Muscle of arm (tissue), 14 donors: ENCODE measurements at places on chromosomes 12 and 14.

- no peak for DNase-seq
Observed at GRCh38 chr14:74988993-74989392, 13.7 kb upstream of the EIF2B2 start.

DNA sequence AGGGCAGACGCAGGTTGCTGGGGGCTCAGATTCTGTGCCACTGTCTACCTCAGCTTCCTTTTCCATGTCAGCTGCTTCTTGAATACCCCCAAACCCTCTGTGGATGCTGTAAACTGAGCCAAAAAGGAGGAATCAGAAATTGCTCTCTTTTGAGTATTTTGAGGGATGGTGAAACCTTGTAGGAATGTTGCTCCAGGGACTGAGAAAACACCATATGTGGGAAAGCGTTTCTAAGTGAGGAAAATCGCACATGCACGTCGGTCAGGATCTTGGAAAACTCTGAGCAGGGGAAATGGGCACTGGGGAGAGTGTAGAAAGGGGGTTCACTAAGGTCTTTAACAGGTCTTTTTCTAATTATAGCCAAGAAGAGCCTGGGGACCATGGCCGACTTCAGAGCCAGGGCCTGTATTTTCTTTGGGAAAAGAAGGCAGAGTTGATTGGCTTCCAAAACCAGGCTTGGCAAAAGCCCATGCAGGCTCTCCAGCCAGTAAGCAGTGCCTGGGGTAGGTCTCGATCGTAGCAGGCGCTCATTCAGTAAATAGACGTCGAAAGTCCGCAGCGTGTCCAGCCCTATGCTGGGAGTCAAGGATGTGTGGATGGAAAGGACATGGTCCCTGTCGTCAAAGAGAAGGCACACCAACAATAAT lies 58.0 kb downstream of the NTF3 start:
- DNase-seq, result peak; percentile 12

DNA sequence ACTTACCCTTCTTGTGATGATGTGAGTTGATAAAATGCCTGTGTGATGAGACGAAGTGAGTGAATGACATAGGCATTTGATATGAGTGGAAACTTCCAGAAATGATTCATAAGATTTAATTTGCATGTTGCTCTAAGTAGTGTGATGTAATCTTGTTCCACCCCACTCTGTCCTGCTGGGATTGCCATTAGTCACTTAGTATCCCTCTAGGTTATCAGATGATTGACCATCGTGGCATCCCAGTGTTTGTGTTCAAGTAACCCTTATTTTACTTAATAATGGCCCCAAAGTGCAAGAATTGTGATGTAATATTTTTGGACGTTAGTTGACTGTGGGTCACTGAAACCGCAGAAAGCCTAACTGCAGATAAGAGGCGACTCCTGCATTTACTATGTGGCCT lies 214.4 kb upstream of the DIO2 start:
- no peak for DNase-seq

- no peak for DNase-seq
Observed at GRCh38 chr12:1872001-1872400, 46.5 kb downstream of the CACNA2D4 start.

DNA sequence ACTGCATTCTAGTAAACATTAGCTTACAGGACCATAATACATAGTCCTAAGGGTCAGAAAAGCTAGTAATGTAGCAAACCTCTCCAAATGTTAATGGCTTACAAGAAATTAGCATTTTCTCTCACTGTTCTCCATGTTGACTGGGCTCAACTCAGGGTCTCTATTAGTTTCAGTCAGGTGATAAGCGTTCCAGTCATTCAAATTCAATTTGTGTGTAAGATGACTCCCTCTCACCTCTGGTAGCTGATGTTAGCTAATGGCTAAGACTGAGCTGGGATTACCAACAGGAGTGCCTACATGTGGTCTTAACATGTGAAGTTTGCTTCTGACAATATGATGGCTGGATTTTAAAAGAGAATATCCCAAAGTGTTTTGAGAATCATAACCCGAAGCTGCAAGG lies 630.5 kb upstream of the USP15 start:
- no peak for DNase-seq

DNA sequence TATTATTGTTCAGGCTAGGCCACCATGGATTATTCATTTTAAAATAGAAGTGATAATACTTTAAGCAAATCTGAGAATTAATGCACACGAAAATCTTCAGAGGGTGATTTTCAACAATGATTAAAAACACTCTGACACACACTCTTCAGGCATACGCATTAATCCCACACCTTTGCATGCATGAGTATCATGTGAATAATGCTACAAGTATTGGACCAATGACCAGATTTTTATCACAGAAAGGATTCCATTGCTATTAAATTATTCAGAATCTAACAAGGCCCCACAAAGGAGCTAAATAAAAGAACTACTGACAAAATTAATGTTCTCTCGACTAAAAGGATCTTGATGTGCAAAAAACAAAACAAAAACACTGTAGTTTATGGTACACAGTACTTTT lies 11.1 kb downstream of the EPS8 start:
- DNase-seq, result no peak

DNA sequence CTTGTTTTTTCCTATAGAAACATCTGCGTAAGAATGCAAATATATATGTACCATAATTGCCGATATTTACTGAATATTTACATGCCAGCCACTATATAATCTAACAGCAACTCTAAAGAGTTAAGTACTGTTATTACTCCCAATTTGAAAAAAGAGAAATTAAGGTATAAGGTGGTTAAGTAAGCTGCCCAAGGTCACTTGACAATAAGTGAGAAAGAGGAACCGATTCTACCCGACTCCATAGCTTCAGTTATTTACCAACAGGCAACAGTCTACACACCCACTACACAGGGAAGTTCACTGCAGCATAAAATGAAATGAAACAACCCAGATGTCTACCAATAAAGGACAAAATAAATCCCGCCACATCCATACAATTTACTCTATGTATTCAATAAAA lies 1.1 kb downstream of the MIS18BP1 start:
- DNase-seq, result no peak
